ENCODE measurements at places on chromosomes 5 and 9. TPM values are rescaled to one million over a fixed set of nuclear protein-coding genes. Genes with fewer than 3 reads are reported as not detected.

APC gene
- 39.3 TPM for total RNA-seq

PCDHGB2 gene
- total RNA-seq: 6.2 TPM

RNF183 gene
- total RNA-seq: not detected

ACO1 gene
- 41.7 TPM for total RNA-seq

MARVELD2 gene
- total RNA-seq: 0.39 TPM

FANCC gene
- total RNA-seq: 28.3 TPM

EHMT1 gene
- 115 TPM for total RNA-seq

C5orf58 gene
- total RNA-seq: not detected

UBE2QL1 gene
- 2.6 TPM for total RNA-seq

DNA sequence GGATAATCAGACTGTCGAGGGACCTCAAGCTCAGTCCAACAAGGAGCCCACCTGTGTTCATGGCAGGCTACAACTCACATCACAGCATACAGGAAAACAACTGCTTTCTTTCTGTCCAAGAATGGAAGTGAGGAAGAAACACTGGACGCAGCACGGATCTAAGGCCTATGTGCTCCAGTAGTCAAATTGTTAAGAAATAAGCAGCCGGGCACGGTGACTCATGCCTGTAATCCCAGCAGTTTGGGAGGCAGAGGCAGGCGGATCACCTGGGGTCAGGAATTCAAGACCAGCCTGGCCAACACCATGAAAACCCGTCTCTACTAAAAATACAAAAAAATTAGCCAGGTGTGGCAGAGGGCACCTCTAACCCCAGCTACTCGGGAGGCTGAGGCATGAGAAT, 427.8 kb downstream of the BNC2 start:
- DNase-seq: no peak

- DNase-seq: no peak
Measured at GRCh38 chr9:109765830-109766229, 14.2 kb upstream of the PALM2AKAP2 start.

GRCh38 chr5:179311581-179311980, 33.7 kb downstream of the ADAMTS2 start:
- DNase-seq: no peak

- DNase-seq: peak; percentile 93
Measured at GRCh38 chr9:4662108-4662988, at the start of gene PLPP6. PLPP6 (plus strand) TSS chr9:4662294; CDS start chr9:4662376, 82 bp downstream.

GRCh38 chr9:36738318-36738976, 165.8 kb downstream of the MELK start:
- no peak for DNase-seq

DNA sequence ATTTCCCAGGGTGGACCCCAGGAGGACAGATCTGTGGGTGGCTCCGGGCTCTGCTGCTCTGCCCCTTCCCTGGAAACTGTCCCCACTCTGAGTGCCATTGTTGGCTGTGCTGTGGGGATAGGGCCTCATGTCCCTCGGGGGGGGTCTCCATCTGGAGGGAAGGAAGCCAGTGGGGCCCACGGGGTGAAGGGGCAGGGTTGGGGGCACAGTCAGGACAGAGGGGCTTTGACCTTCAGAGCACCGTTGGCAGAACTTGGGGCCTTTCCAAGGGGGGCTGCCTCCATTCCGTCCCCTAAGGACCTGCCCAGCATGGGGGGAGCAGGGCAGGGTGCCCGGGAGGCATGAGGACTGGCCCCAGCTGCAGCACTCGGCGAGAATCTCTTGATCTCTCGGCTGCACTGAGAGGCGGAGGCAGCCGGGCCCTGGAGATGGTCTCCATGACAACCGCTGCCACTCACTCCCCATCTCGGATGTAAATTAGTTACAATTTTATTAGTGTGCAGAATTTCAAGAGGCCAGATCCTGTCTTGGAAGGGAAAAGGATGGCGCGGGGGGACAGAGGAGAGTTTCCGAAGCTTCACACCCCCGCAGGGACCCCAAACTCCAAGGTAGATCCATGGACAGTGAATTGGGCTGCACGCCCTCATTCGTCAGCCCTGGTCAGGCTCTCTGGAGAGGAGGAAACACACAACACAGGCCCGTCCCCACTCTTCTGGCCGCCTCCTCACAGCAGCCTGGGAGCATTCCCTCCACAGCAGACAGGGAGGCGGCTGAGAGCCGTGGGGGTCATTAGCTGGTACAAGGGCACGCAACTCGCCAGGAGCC, 216.2 kb upstream of the IER5L start:
- DNase-seq: peak; percentile 40

- DNase-seq: no peak
Measured at GRCh38 chr5:31378838-31379237, 153.1 kb downstream of the DROSHA start.

- DNase-seq: no peak
Measured at GRCh38 chr5:39076757-39077728, 2.8 kb upstream of the RICTOR start.

DNA sequence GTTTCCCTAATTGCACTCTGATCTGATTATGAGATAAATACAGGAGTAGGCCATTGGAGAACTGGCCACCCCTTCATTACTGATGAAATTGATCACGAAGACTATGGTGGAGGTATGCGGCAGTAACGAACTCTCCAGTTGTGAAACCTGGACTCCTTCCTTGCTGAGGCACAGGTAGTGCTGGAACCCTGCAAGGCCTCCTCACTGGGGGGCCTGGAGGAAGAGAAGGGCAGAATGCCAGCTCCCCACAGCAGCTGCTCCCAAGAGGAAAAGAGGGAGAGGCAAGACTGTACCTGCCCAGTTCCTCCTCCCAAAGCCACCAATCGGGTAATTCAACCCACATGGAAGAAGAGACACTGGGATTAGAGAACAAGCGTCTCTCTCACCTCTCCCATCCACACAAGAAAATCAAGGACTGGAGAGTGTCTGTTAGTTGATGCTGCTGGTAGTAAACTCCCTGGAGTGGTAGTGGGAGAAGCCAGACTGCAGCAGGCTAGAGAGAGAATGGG, 19.1 kb upstream of the TRIO start:
- DNase-seq: no peak

- no peak for DNase-seq
Measured at GRCh38 chr5:173884402-173885053, 3.6 kb upstream of the CPEB4 start.

- DNase-seq: no peak
Measured at GRCh38 chr9:121069396-121069795, 5.4 kb upstream of the CNTRL start.

DNA sequence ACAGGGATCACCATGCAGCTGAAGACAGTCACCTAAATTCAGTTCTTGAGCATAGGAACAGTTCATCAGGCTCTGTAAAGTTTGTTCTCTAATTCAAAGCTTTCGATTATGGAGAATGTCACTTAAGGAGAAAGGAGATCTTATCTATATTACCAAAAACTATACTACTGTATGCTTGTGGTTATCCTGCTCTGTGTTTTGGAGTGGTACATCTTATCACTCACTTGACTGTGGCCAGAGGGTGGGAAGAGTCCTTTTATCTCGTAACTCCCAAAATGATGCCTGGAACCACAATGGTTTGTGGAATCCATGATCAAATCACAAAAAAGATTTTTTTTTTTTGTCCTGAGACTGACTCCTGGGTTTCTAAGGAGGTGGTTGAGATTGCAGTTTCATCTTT, 230.7 kb downstream of the COMMD10 start:
- no peak for DNase-seq

DNA sequence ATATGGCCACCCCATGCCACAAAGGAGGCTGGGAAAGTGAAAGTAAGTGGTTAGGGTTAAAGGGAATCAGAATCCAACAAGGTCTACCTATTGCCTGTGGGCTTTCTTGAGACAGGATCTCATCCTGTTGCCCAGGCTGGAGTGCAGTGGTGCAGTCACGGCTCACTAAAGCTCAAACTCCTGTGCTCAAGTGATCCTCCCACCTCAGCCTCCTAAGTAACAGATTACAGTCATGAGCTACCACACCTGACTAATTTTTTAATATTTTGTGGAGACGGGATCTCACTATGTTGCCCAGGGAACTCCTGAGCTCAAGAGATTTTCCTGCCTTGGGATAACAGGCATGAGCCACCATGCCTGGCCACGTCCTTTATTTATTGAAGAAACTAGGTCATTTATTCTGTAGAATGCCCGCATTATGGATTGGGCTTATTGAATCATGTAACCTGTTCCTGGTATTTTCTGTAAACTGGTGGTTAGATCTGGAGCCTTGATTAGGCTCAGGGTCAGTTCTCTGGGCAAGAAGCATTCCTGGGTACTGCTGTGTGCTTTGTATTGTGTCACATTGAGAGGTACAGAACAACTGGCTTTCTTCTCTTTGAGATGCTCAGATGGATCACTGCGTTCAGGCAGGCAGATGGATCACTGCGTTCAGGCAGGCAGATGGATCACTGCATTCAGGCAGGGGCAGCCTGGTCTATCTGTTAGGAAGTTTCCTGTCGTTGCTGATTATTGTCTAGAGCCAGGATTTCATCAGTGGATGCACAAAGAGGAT, 41.6 kb downstream of the ERGIC1 start:
- DNase-seq: no peak

DNA sequence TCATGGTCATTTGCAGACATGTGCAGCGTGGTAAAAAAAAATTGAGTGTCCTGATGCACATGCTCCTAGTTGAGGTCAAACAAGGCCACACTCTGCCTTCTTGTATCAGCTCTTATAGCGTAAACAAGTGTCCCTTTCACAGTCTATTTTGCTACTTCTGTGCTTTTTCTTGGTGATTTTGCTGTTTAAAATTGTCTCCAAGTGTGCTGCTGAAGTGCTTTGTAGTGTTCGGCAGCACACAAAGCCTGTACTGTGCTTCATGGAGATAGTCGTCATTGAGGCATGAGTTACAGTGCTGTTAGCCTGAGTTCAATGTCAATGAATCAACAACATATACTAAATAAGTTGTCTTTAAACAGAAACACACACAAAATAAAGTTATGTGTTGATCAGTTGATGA, 690.4 kb upstream of the MEF2C start:
- DNase-seq: no peak

Measured in A673 (cell line).